Right renal cortex interstitium (tissue), 3 donors: ENCODE measurements at places on chromosomes 1 and 21. TPM values are rescaled to one million over a fixed set of nuclear protein-coding genes. Genes with fewer than 3 reads are reported as not detected.
A peak's percentile ranks its signal among the peaks of the same experiment; 100 is the strongest.

GRCh38 chr1:234286206-234286605 is 87.0 kb upstream of the COA6 start:
- no peak for DNase-seq

GRCh38 chr1:228090613-228091081 is 8.1 kb downstream of the ARF1 start:
- DNase-seq: no peak

DNA sequence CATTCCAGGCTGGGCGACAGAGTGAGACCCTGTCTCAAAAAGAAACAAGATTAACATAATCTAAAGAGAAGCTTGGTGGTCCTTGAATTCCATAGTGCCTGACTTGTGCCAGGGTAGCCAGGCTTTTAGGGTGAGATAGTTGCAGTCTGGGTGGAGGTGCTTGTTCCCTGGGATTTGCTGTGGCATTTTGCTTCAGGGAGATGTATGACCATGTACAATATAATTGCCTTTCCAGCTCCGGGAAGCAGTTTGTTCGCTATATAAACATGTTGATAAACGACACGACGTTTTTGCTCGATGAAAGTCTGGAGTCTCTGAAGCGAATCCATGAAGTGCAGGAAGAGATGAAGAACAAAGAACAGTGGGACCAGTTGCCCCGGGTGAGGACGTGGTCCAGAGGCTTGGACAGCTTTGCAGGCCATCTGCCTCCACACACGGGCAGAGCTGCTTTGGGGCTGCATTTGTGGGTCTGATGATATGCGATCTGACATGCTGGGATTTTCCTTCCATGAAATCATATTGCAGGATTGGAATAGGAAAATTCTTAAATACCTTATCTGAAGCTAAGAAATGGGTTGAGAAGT is 49.4 kb upstream of the KIF1B start:
- no peak for DNase-seq

DNA sequence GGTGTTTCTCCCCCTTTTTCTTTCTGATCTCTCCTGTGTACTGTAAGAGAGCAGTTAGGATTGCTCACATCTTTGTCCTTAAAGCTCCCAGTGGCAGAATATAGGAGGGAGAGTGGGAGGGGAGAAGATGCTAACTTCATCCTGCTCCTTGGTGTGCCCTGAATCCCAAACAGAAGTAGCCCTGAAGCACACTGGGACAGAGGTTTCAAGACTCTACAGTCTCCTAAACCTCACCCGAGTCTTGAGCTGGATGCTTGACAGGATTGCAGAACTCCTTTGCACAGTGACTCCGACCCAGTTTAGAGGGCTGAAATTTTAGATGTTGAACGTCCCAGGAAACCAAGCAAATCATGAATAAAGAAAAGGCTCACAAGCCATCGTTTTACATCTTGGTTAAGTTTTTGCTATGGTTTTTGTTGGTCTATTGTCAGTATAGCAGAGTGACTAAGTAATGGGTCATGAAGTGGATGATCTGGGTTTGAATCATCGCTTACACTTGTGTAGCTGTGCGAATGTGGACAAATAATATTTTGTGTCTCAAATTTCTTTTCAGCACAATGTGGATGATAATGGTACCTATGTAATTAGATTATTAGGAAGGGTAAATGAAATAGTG is 37.5 kb downstream of the XCL2 start:
- DNase-seq: no peak

- no peak for DNase-seq
Measured at GRCh38 chr1:17097147-17097546, 22.1 kb downstream of the PADI2 start.

DNA sequence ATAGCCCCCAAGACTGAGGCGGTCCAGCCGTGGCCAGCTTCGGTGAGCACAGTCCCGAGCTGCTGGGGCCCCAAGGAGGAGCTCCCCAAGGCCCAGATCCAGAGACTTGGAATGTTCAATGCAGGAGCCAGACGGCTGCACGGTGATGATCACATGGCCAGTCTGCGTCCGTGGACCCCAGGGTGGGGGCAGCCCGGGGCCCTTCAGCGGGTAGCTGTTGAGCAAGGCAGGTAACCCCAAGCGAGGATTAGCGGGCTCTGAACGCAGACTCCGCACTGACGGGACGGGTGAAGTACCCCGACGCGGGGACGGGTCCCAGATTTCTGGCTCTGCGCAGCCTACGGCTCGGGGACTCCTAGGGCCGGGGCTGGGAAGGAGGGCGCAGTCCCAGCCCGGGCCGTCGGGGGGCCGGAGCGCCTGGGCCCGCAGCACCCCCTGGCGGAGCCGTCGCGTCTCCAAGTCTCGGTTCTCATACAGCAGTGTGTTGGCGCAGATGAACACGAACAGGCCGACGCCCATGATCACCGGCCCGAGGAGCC is 2.7 kb downstream of the TMEM200B start:
- peak; percentile 44 for DNase-seq

- DNase-seq: no peak
Measured at GRCh38 chr21:46114963-46115362, 17.1 kb downstream of the COL6A2 start.

DNA sequence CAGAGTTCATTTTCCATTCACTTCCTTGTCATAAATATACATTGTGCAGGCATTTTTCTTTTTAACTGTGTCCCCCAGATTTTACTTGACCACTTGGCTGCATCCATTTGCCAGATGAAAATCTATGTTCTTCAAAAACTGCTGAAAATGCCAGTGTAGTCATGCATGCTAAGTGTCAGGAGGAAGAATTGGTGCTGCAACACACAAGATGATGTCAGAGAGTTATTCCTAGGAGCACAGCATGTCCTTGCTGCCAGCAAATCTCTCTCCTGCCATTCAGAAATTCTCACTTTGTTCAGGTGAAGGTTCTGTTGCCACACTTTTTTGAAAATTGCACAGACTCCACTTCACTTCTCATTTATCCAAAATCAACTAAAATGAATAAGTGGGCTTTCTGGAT is 106.4 kb upstream of the MAGI3 start:
- no peak for DNase-seq

DNA sequence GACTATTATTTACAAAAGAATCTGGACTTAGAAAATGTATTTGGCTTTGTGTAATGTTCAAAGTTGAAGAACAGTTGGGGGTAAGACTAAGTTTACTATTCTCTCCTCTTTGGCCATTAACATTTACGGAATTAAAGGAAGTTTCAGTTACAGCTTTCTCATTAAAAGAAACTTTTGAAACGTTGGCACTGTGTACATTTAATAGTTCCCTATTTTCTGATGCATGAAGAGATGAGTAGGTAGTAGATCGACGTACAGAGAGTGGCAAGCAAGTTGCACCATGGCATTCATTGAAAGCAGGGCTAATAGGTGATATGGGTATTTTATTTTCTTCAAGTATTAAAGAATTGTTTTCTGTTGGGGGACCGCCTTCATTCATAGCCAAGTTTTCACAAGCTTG is 3.2 kb downstream of the ASPM start:
- DNase-seq: no peak

- no peak for DNase-seq
Measured at GRCh38 chr1:227942021-227942715, 5.6 kb downstream of the WNT9A start.

GRCh38 chr1:230867903-230868735 is at the start of gene C1orf198:
TSS of gene C1orf198 (minus strand) at chr1:230868521. CDS start at chr1:230868512, 9 bp downstream.
- peak; percentile 47 for DNase-seq

- no peak for DNase-seq
Measured at GRCh38 chr1:217343907-217344306, 287.0 kb downstream of the GPATCH2 start.

DNA sequence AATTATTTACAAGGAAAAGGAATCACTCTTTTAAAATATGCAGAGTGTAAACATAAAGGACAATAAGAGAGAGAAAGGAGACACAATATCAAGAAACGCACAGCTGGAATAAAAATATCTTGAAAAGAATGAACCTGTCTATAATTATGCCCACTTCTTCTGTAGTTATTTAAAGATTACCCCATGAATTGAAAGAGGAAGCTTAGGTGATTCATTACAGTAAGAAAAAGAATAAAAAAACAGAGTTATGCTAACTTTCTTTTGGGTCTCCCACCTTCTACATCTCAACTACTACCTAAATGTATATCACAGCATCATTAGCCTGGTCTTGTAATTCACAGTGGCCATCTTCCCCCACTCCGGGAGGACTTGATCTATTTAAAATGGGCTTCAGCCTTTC is 182.1 kb downstream of the MRPL39 start:
- DNase-seq: no peak

GRCh38 chr1:44616284-44616990 is 57.8 kb downstream of the TMEM53 start:
- no peak for DNase-seq

DNA sequence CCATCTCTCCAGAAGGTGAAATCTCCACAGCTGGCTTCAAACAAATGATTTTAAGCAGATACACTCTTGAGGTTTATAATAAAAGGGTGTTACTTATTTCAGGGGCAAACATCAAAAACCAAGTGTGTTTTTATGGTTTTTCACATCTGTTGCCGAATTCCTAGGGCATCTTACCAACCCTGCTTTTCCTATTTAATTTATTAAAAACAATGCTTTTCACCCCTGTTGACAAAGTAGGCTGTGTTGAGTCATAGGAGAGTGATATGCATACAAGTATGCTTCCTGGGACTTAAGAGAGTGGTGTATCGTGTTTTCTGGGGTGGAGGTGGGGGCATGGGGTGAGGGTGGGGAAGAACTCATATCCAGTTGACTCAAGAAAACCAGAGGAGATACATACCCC is 29.3 kb upstream of the IL20 start:
- DNase-seq: no peak

DNA sequence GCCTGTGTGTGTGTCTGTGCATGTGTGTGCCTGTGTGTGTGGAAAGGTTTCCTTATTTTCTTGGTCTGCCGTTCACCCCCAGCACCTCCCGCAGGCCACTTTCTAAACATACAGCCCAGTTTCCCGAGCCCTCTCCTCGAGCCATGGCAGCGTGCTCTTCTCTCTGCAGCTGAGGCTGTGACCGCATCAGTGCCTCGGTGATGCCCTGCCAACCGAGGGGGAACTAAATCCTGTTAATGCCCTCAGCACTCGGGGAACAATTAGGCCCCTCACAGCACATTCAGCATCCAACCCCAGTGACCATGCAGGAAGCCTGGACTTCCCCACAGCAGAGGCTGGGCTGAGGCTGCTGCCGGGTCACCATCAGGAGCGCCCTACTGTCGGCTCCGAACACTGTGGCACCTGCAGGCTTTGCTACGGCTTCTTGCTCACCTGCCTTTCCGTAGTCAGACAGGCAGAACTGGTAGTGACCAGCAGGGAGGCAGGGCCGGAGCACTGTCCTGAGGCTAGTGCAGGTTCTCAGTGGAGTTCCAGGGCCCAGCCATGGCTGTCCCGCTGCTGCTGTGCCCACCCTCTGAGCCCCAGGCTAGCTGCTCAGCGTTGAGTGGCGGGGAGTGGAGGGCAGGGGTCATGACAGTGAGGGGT is 8.1 kb downstream of the GPR137B start:
- no peak for DNase-seq

- no peak for DNase-seq
Measured at GRCh38 chr1:109275706-109276345, 7.1 kb downstream of the PSRC1 start.

DNA sequence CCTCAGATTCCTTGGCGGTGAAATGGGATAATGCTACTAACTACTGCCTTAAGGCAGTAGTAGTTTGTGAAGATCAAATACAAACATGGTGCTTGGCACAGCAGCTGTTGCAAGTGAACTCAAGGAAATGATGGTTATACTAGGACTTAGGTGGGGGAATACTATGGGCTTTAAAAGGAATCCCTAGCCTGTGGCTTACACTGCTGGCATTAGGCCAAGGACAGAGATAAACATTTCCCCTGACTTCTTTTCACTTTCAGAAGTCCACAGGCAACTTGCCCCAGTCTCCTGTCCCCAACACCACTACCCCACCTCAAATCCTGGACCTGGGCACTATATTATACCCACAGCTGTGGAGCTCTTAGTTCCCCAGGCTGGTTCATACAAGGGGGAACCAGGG is 13.1 kb upstream of the VAMP4 start:
- no peak for DNase-seq

DNA sequence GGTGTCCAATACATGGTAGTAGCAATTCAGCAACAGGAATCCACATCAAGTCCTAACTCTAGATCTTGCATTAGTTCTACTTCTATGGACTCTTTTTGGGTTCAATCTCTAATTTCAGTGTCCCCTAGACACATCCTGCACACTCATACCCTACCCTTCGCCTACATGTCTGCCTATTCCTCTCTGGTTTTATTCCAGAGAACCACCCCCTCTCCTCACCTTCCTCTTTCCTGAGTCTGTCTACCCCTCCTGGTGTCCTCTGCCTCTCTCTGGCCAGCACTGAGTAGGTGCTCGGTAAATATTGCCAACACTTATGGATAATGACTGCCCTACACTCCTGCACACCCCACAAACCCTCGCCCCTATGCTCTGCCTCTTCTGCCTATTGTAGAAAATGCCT is 9.5 kb downstream of the TAL1 start:
- no peak for DNase-seq

GRCh38 chr1:22747021-22747734 is 36.5 kb downstream of the EPHB2 start:
- DNase-seq: no peak

- no peak for DNase-seq
Measured at GRCh38 chr21:42453224-42453985, 42.6 kb downstream of the RSPH1 start.

DNA sequence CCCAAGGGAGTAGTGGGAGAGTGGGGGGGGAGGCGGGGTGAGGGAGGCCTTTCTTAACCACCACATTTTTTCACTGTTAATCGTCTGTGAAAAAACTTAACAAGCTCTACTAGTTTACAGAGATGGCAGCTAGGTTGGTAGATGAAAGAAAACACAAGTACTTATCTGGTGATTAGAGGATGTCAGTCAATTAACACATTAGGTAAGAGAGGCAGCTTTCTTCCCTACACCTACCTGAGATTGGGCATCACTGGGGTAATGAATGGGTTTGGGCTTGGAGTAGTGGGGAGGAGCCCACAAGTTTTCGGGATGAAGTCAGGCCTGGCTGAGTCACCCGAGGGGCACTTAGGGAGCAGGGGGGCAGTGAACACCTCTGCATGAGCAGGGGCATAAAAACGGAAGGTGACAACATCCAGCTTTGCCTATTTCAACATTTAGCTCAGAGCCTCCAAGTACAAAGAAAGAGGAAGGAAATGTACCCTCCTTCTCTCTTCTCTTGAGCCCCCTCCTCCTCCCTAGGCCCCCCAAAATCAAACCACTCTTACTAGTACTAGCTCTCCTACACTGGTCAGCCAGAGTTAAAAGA is 2.5 kb downstream of the LBR start:
- DNase-seq: no peak

- no peak for DNase-seq
Measured at GRCh38 chr1:17091252-17091651, 28.0 kb downstream of the PADI2 start.

DNA sequence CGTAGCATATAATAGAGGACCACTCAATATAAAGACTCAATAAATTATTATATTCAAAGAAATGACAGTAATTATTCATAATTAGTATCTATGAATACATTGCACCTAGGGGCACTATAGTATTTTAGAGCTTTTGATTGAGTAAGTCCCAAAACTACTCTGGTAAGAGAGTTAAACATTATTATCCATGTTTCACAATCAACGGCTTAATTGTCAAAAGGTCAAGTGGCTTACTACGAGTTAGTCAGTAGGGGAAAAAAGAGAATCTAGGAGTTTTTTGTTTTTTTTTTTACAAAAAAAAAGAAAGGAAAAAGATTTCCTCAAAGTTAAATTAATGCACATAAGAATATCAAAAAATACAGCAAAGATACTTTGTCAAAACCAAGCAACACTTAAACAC is 20.4 kb upstream of the LAMC1 start:
- DNase-seq: no peak

The TSTD1 gene
- 49.5 TPM for polyA plus RNA-seq

The DNALI1 gene
- 66.9 TPM for polyA plus RNA-seq

The PLA2G2F gene
- 0.37 TPM for polyA plus RNA-seq

The PPIAL4G gene
- polyA plus RNA-seq: not detected

The SH2D5 gene
- polyA plus RNA-seq: 0.64 TPM

The POU3F1 gene
- 0.65 TPM for polyA plus RNA-seq

The LAD1 gene
- polyA plus RNA-seq: 30.8 TPM

The KRTAP8-1 gene
- not detected for polyA plus RNA-seq
